ENCODE measurements at places on chromosomes 2 and 18.

DNA sequence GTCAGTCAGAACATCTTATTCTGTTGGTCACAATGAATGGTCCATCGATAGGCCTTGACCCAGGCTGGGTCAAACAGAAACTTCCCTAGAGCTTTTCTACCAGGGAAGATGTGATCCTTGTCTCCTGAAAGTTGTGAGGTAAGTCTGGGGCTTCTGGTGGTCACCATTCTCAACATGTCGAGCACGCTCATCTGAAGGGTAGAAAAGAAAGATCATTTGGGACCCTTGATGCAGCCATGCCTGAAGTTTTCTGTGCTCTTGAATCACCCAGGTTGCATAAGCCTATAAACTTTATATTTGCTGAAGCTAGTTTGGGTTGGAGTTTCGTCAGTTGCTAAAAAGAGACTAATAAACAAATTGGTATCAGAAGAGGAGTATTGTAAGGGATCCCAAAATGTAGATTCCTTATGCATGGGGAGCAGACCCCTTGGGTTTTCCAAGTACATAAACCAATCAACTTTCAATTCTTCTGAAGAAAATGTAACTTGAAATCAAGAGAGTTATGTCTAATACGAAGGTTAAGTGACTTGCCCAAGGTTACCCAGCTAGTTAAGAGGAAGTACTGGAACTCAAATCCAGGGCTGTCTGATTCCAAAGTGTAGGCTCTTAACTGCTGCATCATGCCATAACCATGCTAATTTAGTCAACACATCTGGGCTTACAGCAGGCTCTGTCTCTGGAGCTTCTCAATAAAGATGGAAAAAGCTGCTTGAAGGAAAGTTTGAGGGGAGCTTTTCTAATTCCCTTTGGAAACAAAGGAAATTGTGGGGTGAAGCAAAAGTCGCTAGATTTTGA, 23.2 kb downstream of the TMEM17 start:
- DNase-seq: no peak

DNA sequence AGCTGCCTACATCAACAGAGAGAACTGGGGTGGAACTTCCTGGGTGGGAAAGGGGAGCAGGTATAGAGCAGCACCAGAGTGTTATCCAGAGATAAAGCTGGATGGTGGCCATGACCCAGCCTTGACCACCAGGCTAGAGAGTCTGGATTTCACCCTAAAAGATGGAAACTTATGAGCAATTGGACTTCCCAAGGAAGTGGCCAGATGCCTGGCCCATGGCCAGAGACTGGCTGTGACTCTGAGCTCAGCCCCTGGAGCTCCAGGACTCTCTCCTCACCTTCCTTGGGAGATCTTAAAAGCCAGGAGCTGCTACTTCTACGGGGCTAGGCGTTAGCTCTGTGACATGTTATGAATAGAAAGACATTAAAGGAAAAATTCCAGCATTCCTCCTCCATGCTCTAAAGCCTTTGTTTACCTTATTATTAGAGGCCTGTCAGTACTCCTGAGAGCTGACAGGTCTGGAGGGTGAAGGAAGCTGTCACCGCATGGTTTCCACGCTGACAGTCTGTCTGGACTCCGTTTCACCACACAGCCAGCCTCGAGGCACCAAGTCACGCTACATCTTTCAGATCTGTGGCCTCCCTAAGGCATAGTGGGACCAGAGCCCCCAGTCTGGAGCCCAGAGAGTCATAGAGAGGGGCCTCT, 260.0 kb upstream of the SIX2 start:
- DNase-seq: no peak

DNA sequence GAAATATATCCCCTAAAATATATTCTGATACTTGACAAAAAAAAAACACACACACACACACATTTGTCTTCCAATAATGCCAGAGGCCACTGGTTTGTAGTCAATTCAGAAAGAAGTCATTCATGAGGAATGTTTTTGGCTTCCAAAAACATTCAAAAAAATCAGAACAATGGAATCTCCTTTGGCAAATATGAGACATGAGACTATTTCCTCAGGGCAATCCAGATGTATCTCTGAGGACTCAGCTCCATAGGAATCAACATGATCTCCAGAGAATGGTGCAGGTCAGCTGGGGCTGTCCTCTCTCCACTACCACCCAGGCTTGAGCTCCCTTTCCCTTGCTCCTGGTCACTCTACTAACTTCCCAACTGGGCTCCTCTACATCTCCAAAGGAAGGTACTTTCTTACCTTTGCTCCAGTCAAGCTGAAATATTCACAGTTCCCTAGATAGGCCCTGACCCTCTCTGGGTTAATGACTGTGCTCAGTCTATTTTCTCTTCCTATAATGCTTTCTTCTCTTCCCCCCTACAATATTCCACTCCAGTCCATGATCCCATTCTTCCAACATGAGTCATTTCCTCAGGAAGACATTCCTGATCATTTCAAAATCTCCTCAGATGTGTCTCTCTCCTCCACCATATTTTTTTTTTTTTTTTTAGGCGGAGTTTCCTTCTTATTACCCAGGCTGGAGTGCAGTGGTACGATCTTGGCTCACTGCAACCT, 145.3 kb downstream of the C1D start:
- no peak for DNase-seq

- DNase-seq: no peak
Observed at GRCh38 chr2:72630767-72631166, 195.1 kb downstream of the EXOC6B start.

DNA sequence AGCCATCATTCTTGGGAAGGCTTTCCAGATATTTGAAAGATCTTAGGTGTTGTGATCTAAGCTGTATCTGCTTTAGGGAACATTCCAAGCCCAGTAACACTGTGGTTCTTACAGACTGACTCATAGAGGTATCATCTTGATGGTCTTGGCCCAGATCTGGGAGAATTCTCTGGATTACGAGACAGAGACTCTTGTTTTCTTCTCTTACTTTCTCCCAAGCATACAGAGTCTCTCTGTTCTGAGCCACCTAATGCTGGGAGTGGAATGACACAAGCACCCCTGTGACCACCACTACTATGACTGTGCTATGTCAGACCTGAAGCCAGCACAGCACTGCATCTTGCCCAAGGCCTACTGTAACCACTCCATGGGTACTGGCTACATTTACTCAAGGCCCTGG, 81.0 kb upstream of the EPAS1 start:
- no peak for DNase-seq

DNA sequence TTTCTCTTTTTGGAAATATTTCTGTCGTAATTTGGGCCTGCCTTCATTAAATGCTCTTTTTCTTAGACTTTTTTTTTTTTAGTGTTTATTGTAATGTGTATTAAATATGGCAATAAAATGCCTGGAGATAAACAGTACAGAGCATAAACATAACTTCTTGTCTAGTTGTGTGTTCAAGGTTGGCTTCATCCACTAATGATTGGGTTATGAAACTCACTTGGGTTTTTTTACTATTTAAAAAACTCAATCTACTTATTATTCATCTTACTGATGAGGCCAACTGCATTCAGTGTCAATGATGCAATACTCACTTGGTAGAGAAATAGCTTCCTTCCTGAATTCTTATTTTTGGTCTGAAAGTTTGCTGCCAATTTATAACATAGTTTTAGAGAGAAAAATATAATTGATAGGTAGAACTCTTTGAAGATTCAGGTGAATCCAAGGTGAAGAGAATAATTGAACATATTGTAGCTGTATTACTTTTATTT, 144.2 kb upstream of the NABP1 start:
- DNase-seq: no peak
